AG04450 (cell line): ENCODE measurements at places on chromosomes 2 and 18. TPM values are rescaled to one million over a fixed set of nuclear protein-coding genes. Genes with fewer than 3 reads are reported as not detected.

DNA sequence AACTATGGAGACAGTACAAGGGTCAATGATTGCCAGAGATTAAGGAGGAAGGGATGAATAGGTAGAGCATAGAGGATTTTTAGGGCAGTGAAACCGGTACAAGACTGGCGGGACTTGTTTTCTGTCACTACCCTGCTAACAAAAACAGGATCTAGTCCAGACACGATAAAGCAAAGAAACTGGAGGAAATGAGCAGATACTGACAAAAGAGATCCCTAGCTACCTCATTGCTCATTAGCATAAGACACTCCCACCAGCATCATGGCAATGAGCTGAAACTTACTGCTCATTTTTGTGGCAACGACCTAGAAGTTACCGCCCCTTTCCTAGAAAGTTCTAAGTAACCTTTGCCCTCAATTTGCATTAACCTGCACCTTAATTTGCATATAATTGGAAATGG lies 131.2 kb downstream of the ETAA1 start:
- DNase-seq, result no peak

- no peak for DNase-seq
These were observed 192.4 kb upstream of the LRP1B start for GRCh38 chr2:142323206-142323605.

DNA sequence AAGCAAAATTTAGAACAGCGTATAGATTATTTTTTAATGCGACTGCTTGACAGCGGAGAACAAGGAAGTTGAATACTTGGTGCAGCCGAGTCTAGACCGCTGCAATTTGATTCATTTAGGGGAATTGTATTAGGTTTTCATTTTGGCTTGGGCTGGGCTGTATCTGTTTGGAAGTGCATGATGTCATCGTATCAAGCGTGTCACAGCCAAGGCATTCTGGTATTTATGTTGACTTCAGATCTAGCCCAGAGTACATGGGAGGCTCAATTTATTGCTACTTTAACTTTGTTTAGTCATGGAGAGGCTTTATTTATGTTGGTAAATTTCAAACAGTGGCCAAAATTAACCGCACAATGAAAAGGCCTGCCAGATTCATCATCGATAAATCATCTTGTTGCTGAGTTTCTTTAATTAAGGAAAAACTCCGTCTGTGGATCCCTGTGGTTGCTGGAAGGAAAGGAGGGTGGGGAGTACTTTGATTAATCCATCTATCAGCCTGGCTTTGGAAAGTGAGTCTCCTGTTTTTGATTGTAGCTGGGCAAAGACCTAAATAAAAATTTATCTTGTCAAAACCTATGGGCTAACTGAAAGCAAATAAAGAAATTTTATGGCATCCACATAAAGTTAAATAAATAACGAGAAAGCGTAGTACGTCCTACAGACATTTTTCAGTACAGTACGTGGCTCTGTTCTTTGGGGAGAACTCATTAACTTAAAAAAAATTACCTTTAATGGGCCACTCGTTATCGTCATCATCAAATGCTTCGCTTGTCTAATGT lies 230.4 kb upstream of the SPRED2 start:
- DNase-seq, result peak; percentile 85

DNA sequence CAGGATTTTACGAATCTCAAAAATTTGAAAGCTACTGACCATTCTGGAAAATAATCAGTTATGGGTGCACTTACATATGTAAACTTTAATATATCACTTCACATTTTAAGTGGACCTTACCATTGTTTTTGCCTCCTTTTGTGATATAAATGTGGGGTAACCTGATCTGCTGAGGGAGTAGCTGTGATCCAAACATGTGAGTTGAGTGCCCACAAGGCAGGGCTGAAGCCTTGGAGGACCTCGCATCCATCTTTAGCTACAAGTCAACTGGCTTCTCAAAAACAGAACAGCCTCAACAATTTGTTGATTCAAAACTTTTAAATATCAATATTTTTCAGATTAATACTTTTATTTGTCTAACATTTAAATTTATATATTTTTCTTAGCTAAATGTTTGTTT lies 178.2 kb downstream of the PLCL1 start:
- DNase-seq, result no peak

GRCh38 chr2:4499316-4500030 lies 796.1 kb downstream of the DCDC2C start:
- DNase-seq, result no peak

GRCh38 chr2:241105641-241106040 lies 3.6 kb upstream of the MTERF4 start:
- no peak for DNase-seq

DNA sequence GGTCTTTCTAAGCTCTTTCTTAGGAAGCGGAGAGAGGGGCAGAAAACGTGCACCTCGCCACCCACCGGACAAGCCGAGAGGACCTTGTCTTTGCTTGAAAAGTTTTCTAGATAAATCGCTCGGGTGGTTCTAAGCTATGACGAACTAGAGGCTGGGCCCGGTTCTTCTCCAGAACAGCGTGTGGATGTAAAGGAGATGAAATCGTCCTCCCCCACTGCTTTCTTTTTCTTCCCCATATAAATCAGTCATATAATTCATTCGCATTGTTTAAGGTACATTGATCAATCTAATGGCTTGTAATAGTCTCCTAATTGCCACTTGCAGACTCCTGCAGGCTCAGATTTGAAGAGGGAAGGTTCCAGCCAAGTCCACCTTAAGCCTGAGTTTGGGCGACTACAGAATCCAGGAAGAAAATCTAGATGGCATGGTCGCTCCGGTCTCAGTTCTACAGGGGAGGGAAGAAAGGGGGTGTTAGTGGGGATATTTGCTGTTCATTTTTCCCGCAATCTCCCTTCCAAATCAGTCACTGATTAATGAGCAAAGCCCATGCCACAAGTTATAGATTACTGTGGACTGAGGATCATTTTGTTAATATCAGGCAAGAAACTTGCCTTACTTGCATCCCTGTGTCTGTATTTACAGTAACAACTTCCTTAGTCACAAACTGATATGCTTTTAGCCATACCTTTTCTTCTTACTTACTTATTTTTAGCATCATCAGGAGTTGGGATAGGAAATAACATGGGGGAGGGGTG lies 5.6 kb upstream of the SP9 start:
- DNase-seq, result no peak

- no peak for DNase-seq
These were observed 289.8 kb downstream of the ALPK2 start for GRCh38 chr18:58338961-58339592.

- no peak for DNase-seq
These were observed 325.6 kb downstream of the HRH4 start for GRCh38 chr18:24786027-24786426.

GRCh38 chr18:46274266-46274665 lies 170.1 kb downstream of the HAUS1 start:
- no peak for DNase-seq

DNA sequence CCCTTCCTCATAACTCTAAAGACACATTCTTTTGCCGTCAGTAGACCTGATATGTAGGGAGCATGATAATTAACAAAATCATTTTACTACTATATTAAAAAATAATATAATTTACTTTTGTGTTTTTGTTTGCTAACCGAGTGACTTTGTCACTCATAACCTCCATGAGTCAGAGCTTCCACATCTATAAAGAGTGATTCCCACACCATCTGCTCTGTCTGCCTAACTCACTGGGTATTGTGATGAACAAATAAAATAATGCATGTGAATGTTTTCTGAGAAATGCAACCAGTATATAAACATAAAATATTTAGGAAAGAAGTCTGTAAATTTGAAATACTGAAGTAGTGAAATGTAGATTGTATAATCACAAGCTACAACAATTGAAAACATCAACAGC lies 123.4 kb upstream of the DSEL start:
- no peak for DNase-seq

- DNase-seq, result no peak
These were observed 25.8 kb downstream of the BIN1 start for GRCh38 chr2:127080938-127081755.

- no peak for DNase-seq
These were observed 5.4 kb downstream of the SNORC start for GRCh38 chr2:232875256-232876121.

GRCh38 chr2:37453027-37453426 lies 108.6 kb downstream of the QPCT start:
- no peak for DNase-seq

- no peak for DNase-seq
These were observed 188.8 kb downstream of the TSN start for GRCh38 chr2:121944072-121944831.

DNA sequence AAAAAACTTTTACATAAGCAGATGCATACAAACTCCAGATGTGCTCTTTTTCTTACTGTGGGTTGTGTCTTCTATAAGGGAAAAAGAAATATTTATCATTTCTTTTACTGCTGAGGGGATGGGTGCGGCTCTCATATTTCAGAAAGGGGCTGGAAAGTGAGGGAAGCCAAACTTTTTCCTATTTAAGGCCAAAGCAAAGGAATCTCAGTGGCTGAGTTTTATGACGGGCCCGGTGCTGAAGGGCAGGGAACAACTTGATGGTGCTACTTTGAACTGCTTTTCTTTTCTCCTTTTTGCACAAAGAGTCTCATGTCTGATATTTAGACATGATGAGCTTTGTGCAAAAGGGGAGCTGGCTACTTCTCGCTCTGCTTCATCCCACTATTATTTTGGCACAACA lies at the start of gene COL3A1:
Gene COL3A1 (plus strand): TSS at position 210 of the 400 bp plus-strand sequence. CDS start 117 bp downstream, at position 327.
- peak; percentile 71 for DNase-seq

DNA sequence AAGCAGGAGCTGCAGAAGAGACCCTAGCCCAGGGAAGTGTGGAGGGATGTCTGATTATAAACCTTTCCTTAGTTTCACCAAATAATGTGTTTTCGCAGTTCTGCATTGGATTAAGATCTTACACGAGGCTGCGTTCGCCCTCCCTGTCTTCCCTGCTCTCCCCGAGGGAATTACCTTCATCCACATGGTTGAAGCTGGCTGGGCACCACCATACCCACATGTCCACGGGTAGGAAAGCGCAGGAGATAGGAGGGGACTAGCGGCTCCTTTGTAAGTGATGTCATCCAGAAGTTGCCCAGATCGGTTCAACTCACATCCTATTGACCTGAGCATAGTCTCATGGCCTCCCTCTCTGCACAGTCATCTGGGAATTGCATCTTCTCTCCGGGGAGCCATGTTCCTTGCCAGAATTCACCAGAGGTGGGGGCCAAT lies 1.1 kb downstream of the TTL start:
- DNase-seq, result no peak

LIMS3 gene
- polyA plus RNA-seq, result 3.3 and 3.7 TPM in 2 replicates

ANKRD44 gene
- 12.1 and 14.7 TPM in 2 replicates for polyA plus RNA-seq

C18orf63 gene
- polyA plus RNA-seq, result not detected in 2 replicates

SULT6B1 gene
- not detected in 2 replicates for polyA plus RNA-seq

RAPH1 gene
- 6.0 and 7.6 TPM in 2 replicates for polyA plus RNA-seq

NTSR2 gene
- not detected in 2 replicates for polyA plus RNA-seq

TRIM54 gene
- 0.05 TPM in 1 of 2 replicates, not detected in the other for polyA plus RNA-seq
